ENCODE measurements at places on chromosomes 6 and 20. TPM values are rescaled to one million over a fixed set of nuclear protein-coding genes. Genes with fewer than 3 reads are reported as not detected.

DNA sequence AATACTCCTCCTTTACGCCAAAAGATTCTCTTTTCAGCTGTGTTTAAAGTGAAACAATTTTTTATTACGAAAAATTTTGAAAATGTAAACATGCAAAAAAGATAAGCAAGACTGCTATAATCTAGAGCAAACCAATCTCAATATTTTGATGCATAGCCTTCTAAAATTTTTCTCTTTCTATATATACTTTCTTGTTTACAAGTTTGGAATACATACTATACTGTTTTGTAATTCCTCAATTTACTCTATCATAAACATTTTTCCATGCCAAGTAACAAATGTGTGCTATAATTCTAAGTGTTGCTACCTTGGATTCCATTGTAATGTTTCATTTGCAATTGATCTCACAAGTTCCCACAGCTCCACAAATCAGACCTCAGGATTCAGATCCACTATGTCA, 43.1 kb upstream of the KIF16B start:
- DNase-seq = no peak

DNA sequence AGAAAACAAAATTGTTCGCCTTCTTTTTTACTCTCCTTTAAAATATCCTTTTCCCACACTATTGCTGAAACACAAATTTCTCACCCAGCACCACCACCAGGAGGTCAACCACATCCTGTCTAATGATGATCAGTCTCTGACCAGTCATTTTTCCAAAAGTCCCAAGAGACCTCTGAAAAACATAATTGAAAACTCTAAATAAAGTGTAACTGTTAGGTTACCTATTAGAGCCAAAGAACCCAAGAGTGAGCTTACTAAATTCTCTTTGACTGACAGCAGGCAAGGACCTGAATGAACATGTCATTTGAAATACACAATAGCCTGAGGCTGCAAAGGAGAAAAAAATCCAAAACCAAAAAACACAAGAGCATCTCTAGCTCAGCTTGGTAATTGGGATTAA, 735.4 kb downstream of the CBLN4 start:
- peak; percentile 30 for DNase-seq

GRCh38 chr6:25056130-25056529, 120.4 kb upstream of the RIPOR2 start:
- DNase-seq = no peak

GRCh38 chr20:54197621-54198604, 10.0 kb upstream of the PFDN4 start:
- peak; percentile 40 for DNase-seq

Gene MYCT1
- not detected for total RNA-seq

Gene CGA
- not detected for total RNA-seq

Gene EPPIN
- not detected for total RNA-seq
